Left forelimb (tissue), 1 donor: ENCODE measurements at places on chromosomes 3 and 15.

GRCh38 chr15:57427367-57427821 lies 51.1 kb downstream of the CGNL1 start:
- DNase-seq: no peak

DNA sequence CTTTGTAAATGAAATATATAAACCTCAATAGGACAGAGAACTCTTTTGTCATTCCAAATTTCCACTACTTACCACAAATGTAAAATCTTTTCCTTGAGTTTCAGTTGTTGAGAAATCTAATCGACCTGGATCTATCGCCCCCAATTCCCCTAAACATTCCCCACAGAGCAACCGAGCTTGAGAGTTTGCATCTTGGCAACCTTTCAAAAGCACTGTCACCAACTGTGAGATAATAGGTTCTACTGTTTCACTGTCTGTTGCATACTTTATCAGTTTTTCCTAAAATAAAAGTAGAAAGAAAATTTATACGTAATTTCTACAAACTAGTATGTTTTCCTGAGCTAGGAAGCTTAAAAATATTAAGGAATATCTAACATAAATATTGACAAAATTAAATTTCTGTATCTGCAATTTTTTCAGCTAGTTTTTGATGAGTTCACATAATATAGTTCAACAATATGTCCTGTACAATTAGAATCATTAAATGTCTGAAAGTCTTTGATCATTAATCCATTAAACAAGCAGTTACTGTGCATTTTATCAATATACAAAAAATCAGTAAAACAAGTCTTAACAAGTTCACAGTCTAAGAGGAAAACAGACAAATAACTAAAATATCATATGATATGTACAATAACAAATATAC lies 54.5 kb downstream of the ATR start:
- no peak for DNase-seq

- DNase-seq: no peak
These were observed 5.9 kb upstream of the DNAJB8 start for GRCh38 chr3:128472449-128473179.

DNA sequence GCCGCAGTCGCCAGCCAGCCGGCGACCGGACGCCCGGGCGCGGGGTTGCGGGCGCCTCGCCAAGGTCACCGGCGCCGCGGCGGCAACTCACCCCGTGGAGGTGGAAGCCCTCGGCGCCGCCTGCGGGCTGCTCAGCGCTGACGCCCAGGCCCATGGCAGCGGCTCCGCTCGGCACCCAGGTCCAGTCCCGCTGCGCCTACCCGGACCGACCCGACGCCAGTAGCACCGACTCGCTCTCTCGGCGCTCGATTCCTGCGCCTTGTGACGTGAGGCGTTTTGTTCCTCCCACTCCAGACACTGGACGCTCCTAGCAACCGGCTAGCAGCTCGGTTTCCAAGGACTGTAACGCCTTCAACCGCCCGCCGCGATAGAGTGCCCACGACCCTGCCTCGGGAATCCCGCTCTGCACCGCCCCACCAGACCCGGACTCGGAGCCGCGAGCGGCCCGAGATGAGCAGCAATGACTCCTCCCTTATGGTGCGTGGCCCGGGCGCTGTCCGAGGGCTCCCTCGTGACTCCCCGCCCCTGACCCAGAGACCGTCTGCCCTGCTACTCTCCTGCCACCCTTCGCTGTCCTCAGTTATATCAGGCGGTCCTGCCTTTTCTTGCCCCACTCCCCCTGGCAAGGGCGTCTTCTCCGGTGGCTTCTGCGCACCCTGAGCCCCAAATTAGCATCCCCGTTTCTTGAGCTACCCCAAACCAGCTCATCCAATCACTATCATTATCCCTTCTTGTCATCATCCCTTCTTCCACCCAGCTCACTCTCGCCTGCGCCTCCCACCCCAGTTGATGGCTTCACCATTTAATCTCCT lies at the start of the genes GORASP1 and TTC21A:
Gene GORASP1, minus strand, starts transcription at position 240 of the 812 bp plus-strand sequence. Its CDS starts 86 bp downstream, at position 154.
Gene TTC21A, plus strand, starts transcription at position 293 of the 812 bp plus-strand sequence. Its CDS starts 158 bp downstream, at position 451.
- DNase-seq: peak; percentile 90

DNA sequence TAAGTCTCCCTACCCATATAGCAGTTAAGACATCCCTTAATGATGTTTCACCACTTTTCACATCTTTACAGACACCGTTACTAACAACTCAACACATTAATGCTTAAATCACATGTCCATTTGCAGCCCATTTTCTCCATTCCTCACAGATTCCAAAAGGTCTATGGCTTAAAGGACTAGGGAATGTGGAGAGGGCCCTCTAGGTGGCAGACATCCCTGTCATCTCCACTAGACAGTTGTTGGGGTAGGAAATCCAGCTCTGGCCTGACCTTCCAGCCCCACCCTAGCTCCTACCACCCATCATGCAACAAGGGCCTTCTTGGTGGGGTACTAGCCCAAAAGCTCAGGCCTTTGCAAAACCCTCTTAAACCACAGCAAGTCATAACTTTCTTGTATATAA lies 25.2 kb downstream of the CPEB1 start:
- no peak for DNase-seq
